Natural killer cell treated with Interleukin-12 subunit alpha and Interleukin-12 subunit beta and Interleukin-15 and Interleukin-18, amount 100 ng/mL, for 72 hours (primary cell): ENCODE measurements at places on chromosomes 3 and 15. TPM values are rescaled to one million over a fixed set of nuclear protein-coding genes. Genes with fewer than 3 reads are reported as not detected.

The MAGEL2 gene
- total RNA-seq, result not detected

The LRRC57 gene
- total RNA-seq, result 41.3 TPM

The GOLGA6L26 gene
- not detected for total RNA-seq

The DCBLD2 gene
- 1.6 TPM for total RNA-seq

The ZKSCAN7 gene
- 1.9 TPM for total RNA-seq

The PLS1 gene
- 4.0 TPM for total RNA-seq

The RPL35A gene
- 683 TPM for total RNA-seq

The GPR27 gene
- total RNA-seq, result not detected

The CYP11A1 gene
- 1.0 TPM for total RNA-seq

The CNBP gene
- 268 TPM for total RNA-seq

The WDR93 gene
- not detected for total RNA-seq

The CD200R1 gene
- 3.7 TPM for total RNA-seq

The NUP210 gene
- total RNA-seq, result 106 TPM

The TGM4 gene
- not detected for total RNA-seq

GRCh38 chr3:66747261-66747660 is 246.4 kb upstream of the LRIG1 start:
- DNase-seq, result no peak

GRCh38 chr3:196081834-196082618 is at the start of gene TFRC:
Gene TFRC, minus strand, starts transcription at chr3:196082090. Its CDS starts 4,991 bp downstream, at chr3:196077099.
- peak; percentile 96 for DNase-seq

DNA sequence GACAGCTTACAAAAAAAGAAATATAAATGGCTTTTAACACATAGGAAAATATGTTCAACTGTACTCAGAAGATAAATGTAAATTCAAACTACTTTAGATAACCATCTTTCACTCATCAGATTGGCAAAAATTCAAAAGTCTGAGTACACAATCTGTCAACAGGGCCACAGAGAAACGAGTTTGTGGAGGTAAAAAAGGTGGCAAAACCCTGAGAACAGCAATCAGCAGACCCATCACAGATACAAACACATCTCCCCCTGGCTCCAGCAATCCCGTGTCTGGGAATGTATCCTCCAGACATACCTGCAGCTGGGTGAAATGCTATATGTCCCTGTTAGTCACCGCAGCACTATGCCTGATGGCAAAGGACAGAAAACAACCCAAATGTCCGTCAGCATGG is 149.5 kb downstream of the OSBPL10 start:
- DNase-seq, result no peak

DNA sequence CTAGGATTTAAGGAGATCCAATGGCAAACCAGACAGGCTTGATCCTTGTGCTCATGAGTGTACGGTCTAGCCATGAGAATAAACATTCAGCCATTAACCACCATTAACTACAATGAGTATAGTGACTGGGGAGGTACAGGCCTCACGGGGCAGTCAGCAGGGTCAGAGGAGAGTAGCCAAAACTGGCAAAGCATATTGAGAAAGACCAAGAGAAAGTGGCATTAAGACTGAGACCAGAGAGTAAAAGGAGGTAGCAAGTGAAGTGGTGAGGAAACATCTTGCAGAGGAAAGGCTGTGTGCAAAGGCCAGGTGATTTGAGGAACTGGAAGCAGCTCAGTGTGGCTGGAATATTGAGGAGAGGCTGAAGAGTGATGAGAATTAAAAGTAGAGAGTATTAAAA is 407.2 kb upstream of the LMCD1 start:
- DNase-seq, result no peak

- DNase-seq, result no peak
Measured at GRCh38 chr15:66905954-66906353, 159.4 kb upstream of the SMAD3 start.

GRCh38 chr15:35566991-35567390 is 21.0 kb upstream of the DPH6 start:
- no peak for DNase-seq

GRCh38 chr3:25191673-25192072 is 236.4 kb upstream of the RARB start:
- no peak for DNase-seq

- no peak for DNase-seq
Measured at GRCh38 chr3:195149292-195150030, 121.5 kb downstream of the XXYLT1 start.

GRCh38 chr15:25796395-25796794 is 66.7 kb downstream of the ATP10A start:
- no peak for DNase-seq

GRCh38 chr15:99006146-99006545 is 1.4 kb downstream of the PGPEP1L start:
- DNase-seq, result no peak

DNA sequence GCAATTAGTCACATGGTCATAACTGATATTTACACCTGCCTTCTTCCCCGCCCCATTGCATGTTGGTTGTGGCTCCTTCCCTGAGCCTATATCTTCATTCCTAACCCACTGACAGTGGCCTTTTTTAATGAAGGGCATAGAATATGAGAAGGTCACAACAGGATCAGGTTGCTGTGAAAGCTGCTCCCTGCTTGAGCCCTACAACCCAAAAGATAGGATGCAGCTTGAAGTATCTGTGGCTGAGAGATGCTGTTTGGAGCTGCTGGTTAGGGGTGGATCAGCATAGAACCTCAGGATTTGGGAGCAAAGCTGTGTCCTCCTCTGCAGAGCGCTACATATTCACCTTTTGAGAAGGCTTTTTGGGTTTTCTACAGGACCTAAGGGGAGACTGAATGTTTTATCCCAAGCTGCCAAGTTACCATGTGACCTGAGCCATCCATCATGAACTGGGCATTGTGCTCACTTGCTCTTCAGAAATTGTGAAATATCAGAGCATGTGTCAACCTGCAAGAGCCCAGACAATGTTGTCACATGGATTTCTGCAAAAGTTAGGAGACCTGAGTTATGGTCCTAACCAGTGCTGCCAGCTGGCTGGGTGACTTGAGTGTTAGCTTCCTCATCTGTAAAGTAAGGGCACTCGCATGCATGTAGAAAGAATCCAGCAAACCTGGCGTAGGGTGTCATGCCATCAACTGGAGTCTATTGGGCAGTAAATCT is 49.8 kb upstream of the ARL8B start:
- DNase-seq, result no peak

DNA sequence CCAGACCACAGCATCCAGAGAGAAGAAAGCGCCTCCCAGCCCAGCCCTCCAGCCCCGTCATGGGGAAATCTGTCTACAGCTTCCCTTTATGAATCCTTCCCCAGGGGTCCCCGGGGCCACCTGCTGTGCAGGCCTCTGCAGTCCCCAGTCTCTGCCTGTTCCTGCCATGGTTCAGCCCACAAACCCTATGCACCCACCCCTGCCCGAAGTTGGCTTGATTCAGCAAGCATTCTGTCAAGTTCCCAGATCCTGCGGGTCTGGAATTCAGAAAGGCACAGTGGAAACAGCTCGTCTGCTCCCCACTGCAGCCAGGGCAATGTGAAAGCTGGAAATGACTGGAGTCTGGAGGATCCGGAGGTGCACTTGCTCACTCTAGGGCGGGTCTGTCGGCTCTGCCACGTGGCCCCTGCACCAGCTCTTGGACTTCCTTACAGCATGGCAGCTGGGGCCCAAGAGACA is 2.9 kb upstream of the OCA2 start:
- DNase-seq, result no peak

GRCh38 chr15:71055461-71055860 is 59.8 kb upstream of the THSD4 start:
- DNase-seq, result no peak

DNA sequence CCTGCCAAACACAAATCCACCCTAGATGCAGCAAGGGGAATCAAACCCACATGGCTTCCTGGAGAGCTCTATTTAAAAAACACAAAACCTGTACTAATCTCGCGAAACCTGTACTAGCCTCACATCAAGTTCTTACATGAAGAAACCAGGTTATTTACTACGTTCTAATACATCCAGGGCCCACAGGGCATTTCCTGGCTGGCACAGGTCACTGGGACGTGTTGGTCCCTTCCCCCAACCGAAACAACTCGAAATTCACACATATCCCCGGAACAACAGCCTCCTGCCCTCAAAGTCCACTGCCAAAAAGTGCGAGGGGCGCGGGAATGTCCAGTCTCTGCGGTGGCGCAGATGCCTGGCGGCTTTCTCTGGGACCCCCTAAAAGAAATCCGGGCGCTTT is 955 bp downstream of the CDCP1 start:
- DNase-seq, result no peak

DNA sequence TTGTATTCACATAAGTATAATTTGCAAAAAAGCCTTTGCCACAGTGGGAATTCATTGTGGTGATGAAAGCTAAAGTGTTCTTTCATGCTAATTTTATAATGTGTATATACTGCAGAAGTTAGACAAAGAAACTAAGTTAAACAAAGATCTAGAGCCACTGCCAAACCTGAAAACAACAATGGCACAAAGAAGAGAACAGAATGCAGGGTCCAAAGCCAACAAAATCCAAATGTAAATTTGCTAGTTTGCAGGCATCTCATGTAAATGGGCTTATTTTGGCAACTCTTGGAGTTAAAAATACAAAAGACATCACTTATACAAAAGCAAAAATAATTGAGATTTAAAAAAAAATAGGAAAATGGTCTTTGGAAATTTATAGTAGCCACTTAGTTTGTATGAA is 123.0 kb downstream of the TCF12 start:
- no peak for DNase-seq

DNA sequence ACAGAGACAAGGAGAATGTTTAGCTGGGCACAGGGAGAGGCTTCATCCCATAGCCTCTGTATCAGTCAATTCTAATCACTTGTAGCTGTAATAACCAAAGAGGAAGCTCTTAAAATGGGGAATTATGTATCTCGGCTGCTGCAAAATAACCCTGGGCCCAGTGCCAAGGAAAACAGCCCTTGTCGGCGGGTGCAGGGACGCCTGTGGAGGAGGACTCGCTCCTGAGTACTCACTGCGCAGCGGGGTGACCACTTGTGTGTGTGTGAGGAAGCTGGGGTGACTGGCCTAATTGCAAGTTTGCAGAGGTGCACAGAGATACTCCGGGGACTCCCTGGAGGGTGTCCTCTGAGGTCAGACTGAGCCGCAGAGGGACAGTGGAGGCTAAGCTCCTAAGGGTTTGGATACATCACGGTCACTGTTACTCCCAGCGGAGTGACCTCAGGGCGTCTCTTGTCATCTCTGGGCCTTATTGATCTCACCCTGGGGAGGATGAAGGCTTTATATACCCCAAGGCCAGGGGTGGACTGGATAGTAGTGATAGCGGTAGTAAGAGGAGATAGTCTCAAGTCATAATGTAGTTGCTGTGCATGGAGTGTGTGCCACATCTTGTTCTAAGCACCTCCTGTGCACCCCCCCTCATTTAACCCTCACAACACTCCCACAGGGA is 37.2 kb downstream of the SLC6A6 start:
- no peak for DNase-seq

- no peak for DNase-seq
Measured at GRCh38 chr15:64779024-64779423, 3.6 kb upstream of the RBPMS2 start.

DNA sequence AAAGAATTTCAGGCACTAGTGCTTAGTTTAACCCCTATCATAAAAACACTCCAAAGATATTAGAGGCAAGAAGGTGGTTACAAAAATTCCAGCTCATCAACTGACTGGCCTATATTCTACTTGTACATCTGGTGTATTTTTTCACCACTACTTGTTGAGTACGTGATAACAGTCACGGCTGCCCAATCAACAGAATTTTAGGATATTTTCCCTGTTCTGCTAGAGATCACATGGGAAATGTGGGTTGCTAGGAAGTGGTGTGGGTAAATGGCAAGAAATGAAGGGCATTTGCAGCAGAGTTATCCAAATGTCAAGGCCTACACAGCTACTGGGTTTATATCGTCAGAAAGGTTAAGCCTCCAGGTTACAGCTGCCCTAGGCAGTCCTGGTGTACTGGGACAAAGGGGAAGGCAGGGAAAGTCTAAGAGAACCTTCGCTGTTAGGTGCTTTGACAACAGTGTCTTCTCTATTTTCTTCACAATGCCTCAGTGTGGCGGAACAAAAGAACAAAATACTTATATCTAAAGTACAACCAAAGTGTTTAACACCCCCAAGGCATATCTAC is 81.9 kb downstream of the FMN1 start:
- no peak for DNase-seq

GRCh38 chr3:125003369-125003853 is 52.4 kb downstream of the HEG1 start:
- no peak for DNase-seq

GRCh38 chr3:39267631-39268548 is 11.9 kb downstream of the CX3CR1 start:
- peak; percentile 90 for DNase-seq

DNA sequence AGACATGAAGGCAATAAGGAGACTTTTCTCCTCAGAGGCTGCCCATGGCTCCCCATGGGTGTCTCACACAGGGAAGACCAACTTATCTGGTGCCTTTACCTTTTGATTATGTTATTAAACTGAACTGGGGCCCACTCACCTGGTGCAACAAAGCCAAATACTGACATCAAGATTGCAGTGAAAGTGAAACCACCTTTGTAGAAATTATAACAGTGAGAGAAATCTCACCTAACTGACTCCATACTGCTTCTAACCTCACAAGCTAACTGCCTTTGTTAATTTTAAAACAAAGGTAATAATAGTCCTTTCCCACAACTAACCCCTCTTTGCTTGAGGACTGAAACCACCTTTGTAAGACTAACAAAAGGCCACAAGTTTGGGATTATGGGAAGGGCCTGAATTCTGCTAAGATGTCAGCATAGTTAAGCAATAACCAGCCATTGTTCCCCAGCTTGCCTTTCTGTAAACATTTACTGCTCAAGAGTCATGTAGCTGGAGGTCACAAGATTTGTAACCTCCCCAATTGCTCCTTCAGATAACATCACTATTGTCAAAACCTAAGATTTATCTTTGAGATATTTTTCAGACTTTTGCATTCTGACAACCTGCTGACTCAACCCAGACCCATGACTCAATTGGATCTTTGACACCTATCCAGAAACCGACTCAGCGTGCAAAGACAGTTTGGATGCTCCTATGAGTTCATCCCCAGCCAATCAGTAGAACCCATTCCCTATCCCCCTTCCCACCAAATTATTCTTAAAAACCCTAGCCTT is 420.3 kb upstream of the CFAP20DC start:
- no peak for DNase-seq

GRCh38 chr3:188488801-188489200 is 334.8 kb downstream of the LPP start:
- no peak for DNase-seq

DNA sequence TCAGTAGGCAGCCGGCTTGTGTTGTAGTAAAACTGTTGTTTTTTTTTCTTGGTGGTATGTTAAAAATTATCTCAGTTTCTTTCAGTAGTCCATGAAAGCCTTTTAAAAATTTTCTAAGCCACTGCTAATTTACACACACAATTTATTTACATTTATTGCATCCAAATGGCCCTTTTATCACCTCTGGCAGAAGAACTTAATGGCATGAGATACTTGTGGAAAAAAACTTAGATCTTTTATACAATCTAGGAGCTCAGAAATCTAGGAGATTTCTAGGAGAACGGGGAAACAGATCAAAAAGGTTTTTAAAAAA is 1.4 kb downstream of the PPP2R3A start:
- DNase-seq, result no peak

DNA sequence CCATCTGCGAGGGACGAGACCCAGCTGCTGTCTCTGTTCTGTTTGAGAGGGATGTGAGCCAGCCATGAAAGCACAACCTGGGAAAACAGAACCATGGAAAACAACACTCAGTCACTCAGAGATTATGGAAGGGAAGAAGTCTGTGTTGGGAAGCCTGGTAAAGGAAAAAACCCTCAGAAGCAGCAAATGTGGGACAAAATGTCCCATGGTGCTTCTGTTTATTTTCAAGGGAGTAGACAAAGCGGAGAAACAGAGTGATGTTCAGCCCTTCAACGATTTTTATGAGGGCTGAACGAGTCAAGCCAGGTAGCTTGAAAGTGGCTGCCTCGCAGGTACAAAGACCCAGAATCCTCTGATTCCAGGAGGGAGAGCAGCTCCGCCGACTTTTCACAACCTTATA is 59.3 kb downstream of the DCLK3 start:
- no peak for DNase-seq
